Hepatic stellate cell (primary cell): ENCODE measurements at places on chromosomes 1 and 21.

GRCh38 chr21:45108808-45109781 is 34.7 kb downstream of the ADARB1 start:
- no peak for DNase-seq

- DNase-seq, result no peak
Observed at GRCh38 chr21:32007456-32007855, 134.6 kb downstream of the HUNK start.

- DNase-seq, result peak; percentile 90
Observed at GRCh38 chr21:37658817-37659458, 257.3 kb downstream of the KCNJ6 start.

- no peak for DNase-seq
Observed at GRCh38 chr21:27321791-27322190, 354.9 kb upstream of the ADAMTS5 start.

DNA sequence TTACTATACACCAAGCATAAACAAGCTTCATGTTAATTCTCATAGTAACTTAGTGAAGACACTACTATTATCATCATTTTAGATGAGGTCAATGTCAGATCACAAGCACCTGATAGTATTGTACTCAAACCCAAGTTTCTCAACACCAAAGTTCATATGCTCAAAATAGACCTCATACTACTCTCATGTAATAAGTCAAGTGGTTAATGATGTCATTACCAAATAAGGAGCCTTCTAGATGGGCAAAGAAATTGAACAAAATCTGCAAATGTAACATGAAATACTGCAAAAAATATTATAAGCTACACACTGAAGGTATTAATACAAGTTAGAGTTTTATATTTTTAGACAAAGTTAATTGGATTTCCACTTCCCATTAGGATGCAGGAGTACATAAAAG is 144.0 kb upstream of the CHRM3 start:
- DNase-seq, result no peak

GRCh38 chr1:221948459-221948858 is 206.6 kb upstream of the DUSP10 start:
- DNase-seq, result no peak

GRCh38 chr1:229993060-229993459 is 74.0 kb upstream of the GALNT2 start:
- DNase-seq, result no peak

GRCh38 chr1:59015708-59016107 is 231.9 kb upstream of the JUN start:
- peak; percentile 51 for DNase-seq

DNA sequence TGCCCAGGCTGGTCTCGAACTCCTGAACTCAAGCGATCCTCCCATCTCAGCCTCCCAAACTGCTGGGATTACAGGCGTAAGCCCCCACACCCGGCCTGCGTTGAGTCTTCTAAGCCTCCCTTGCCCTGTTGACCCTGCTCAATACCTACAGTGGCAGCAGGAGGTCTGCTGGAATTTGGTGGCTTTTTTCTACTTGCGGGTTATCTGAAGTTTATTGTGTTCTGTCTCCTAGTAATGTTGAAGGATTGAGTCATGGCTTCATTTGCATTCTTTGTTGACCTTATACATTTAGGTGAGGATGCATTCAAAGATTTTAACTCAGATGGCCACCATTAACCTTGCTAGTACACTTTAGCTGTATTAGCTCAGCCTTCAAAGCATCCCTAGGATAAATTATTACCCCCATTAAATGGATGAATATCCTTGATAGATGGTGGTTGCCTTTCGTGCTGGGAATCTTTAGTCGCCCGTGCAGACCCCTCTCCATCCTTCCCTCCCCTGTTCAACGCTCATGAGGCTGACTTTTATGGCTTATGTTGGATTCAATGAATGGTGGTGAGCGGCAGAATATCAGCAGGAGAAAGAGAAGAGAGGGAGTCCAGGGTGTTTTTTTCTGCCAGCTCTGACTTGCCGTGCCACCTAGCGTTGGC is 9.7 kb upstream of the NPPB start:
- DNase-seq, result no peak

GRCh38 chr1:86621286-86621685 is 74.4 kb downstream of the CLCA4 start:
- DNase-seq, result no peak

- no peak for DNase-seq
Observed at GRCh38 chr1:79737193-79737592, 730.7 kb upstream of the ADGRL4 start.
